ENCODE measurements at places on chromosomes 4 and X.

GRCh38 chr4:127352220-127353113 is 280.3 kb upstream of the INTU start:
- DNase-seq = no peak

DNA sequence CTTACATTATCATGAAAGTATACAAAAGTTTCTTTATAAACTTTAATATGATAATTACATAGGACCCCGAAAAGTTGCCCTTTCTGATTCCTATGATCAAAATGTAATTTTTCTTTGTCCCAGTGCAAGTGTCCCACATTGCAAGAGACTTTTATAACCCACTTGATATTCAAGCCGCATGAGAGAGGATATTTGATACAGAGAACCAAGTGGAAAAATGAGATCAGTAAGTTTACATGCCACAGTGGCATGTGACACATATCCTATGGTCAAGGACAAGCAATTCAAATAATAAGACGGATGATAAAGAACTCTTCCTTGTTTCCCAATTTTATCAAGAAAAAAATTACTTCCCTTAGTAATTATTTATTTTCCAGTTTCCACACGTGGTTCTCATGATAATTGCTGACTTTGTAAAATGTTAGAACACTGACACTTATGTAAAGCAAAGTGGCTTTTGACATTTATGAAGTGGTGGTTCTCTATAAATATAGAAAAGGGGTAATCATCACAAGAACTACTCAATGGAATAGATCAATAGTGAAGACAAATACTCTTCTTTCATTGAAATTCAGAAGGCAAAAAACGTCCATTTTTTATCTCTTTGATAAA is 273.7 kb upstream of the NOCT start:
- DNase-seq = no peak

DNA sequence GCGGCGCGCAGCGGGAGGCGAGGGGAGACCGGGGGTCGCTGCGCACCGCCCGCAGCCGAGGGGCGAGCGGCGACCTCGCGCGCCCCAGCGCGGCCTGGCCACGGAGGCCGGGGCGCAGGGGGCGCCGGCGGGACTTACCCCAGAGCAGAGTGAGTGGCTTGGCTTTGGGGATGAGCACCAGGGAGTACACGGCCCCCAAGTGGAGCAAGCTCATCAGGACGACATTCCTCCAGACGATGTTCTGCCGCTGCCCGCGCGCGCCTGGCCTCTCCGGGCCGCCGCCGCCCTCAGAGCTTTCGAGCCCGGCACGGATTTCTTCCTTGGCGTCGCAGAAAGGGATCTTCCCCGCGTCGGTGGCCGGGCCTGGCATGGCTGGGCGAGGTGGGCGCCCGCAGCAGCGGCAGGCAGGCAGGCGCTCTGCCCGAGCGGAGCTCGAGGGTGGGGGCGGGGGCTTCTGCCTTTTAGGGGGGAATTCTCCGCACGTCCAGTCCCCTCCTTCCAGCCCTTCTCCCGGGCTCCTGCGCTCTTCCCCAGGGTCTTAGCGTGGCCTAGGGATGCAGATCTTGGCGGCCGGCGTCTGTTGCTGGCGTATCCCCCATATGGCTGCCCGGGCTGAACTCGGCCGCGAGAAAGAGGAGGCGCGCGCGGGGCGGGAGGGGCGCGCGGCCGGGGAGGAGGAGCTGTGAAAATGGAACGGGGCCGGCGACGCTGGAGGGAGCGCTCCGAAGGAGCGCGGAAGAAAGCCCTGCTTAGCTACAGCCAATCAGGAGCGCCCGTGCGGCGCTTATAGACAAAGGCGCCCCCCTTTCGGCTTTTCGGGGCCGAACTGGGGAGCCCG is at the start of gene SCD5:
Gene SCD5, minus strand, starts transcription at position 629 of the 838 bp plus-strand sequence. Its CDS starts 259 bp downstream, at position 370.
- DNase-seq = peak; percentile 88

GRCh38 chr4:98150092-98150761 is 7.0 kb upstream of the STPG2 start:
- DNase-seq = peak; percentile 8

DNA sequence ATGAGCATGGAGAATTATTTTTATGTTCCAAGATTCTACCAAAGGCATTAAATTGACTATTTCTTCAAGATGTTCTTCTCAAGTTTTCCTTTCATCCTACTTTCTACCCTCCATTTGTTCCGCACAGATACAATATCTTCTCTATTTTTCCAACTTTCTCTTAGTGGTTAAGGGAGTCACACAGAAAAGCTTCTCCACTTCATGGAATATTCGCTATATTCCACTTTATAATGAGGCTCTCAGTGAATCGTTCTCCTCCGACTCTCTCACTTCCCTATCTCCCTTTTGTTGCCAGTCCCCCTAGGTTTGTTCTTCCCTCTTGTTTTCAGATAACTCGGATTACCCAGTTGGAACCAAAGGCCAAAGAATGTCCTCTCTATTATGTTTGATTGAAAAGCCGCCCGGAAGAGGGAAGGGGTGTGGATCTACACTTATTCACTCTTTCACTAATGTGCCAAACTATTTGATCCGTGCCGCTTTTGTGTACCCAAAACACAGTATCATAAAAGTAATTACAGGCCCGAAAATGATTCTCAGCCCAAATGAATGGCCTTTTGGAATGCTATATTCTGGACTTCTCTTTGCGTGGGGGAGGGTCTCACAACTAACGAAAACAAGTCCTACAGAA is 1.2 kb downstream of the SH3D19 start:
- DNase-seq = no peak

DNA sequence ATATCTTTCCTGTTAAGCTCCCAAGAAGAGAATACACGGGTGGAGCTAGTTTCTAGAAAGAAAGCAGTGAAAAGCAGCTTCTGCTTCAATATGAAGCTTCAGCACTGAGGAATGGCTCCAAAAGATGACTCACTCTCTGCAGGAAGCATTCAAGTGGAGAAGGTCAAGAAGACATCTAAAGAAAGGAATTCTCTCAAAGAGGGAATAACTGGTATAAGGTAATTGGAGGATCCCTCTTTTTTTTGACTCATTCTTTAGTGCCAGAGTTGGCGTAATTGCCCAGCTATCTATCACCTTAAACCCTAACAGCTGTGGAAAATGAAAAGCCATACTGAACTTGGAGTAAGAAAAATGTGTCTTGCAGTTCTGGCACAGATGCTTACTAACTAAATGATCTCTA is 3.5 kb downstream of the EDA2R start:
- DNase-seq = peak; percentile 88

DNA sequence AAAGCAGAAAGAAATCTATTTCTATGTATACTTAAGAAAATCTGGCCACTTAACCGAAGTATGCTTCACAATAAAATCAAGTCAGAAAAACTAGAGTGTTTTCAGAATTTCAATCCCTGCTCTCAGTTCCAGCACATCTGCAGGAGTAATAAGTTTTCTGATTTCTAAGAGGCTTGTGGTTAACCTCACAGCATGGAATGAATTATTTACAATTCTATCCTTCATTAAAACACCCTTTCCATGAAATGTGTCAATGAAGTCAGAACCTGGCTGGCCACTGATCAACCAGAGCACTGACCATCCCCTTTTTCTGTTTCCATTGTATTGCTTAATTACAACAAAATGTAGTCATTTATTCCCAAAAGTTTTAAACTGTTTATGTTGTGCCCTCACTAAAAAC is 781.4 kb upstream of the INTU start:
- peak; percentile 33 for DNase-seq

DNA sequence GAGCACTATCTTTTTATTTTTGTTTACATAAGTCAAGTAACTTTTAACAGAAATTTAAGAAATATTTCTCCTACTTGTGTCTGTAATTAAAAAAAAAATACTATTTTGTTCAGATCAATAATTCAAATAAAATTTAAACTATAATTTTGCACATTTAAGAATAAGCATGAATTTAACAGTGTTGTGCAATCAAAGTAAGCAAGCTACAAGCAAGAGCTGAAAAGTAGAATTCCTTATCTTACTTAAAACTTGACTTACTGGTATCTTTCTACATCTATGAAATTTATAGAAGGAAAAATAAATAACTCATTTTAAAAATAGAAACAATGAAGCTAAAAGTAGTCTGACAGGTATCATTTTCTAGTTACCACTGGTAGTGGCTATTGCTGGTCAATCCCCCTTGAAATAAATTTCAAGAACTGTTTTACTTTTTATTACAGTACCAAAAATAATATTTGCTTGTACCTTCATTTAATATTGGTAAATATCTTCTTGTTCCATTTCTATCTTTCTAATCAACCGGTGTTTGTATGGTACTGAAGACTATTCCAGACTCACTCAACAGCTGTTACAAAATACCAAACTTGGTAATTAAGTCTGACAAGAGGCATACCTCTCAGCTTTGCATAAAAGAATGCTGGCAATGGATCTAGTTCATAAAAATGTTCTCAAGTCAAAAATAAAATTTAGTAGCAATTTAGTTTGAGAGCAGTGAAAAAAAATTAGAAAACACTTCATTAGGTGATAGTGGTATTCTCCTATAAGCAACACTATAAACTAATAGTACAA is 62.2 kb downstream of the NOCT start:
- DNase-seq = no peak

DNA sequence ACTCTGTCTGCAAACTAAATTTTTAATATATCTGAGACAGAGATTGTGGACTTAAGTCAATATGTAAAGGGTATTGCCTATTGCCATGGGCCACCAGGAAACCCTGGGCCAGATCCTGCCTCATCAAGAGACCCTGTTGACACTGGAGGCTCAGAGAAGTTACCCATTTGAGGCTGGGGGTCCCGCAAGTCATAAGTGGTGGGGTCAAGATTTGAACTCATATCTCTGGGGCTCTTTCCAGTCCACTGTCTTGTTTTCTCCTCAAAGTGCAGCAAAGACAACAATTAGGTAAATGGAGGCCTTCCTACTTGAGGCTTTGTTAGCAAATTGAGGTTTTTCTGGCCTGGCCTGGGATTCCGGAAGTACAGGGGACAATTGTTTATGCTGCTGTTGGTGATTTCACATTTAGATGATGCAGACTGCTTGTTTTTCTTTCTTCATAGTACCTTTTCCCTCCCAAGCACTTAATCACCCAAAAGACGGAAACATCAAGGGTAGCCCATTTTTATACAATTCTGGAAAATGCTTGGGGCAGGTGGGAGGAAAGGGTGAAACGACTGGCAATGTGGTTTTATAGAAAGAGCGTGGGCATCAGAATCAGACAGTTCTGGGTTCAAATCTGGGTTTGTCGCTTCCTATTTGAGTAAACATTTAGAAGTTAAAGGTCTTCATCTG is 160.0 kb downstream of the SMIM20 start:
- DNase-seq = no peak

DNA sequence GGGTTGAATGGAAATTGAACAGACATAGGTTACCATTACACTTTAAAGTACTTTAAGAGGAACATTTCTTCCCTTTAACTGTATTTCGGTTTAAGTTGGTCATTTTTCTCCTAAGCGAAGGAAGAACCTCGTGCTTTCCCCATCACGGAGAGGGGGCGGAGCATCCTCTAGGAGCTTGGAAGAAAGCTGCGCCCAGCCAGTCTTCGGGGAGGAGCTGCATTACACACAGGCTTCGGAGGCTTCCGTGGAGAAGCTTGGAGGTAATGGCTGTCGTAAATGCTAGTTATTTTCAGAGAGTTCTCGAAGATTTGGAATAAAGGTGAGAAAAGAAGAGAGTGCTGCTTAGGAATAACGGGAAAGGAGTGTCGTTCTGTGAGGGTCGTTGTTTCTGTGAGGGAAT is at the start of gene PWWP3B:
Gene PWWP3B, plus strand, starts transcription at position 199 of the 400 bp plus-strand sequence. CDS start 37,128 bp downstream, outside the sequence.
- DNase-seq = peak; percentile 44

GRCh38 chr4:87150498-87151261 is 69.7 kb downstream of the KLHL8 start:
- DNase-seq = peak; percentile 74
